ENCODE measurements at places on chromosomes 2 and 18.

DNA sequence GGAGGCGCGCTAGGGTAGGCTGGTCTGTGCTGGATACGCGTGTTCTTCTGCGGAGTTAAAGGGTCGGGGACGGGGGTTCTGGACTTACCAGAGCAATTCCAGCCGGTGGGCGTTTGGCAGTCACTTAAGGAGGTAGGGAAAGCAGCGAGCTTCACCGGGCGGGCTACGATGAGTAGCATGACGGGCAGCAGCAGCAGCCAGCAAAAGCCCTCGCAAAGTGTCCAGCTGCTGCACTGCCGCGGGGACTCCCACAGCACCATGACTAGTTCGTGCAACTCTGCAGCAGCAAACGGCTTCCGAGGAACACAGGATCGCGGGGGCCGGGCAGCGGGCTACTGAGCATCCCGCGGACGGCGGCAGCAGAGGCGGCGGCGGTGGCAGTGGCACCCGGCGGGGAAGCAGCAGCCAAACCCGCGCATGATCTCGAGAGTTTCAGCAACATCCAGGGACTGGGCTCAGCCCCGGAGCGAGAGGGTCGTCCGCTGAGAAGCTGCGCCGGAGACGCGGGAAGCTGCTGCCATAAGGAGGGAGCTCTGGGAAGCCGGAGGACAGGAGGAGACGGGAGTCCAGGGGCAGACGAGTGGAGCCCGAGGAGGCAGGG lies 368 bp downstream of the TMEFF2 start:
- DNase-seq, result no peak

DNA sequence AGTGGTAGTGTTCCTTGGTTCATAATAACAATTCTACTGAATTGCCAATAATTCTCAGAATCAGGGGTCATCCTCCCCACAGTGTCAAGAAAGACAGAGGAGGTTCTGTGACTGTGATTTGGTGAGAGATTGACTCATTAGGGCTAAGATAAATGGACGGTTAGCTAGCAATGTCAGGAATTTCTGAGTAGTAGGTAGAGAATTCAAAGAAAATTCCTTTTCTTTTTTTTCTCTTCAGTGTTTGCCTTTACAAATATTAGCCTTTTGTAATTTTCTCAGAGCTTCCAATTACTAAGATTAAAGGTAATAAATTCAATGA lies 16.8 kb upstream of the CRIM1 start:
- DNase-seq, result no peak

GRCh38 chr18:48994044-48994651 lies 43.4 kb upstream of the SMAD7 start:
- no peak for DNase-seq

DNA sequence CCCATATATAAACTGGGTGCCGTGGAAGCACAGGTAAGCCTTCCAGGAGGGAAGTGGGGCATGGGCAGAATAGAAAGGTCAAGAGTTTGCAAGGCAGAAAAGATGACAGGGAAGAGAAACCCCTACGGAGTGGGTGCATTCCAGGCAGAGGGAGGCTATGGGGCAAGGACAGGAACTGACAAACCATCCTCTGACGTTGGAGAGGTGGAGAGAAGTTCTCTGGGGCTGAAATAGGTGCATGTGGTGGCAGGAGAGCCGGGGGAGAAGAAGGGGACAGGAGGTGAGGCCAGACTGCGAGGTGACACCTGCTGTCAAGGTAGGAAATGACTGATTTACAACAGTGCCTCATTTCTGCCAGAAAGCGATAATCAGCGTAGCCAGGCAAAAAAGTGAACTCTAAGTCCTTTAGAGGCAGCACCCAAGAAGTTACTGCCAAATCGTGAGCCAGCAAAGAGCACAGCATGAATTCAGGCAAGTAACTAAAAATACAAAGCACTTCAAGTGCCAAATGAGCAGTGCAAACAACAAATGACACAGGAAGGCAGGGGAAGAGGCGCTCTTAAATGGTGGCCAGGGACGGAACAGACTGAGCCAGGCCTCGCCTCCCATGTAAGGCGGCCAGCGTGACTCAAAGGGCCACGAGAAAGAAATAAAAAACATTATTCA lies 113.3 kb upstream of the ACVR1C start:
- no peak for DNase-seq

- DNase-seq, result no peak
These were observed 189.8 kb downstream of the LTBP1 start for GRCh38 chr2:33136566-33136965.

- no peak for DNase-seq
These were observed 110.2 kb downstream of the BMPR2 start for GRCh38 chr2:202486351-202486750.

DNA sequence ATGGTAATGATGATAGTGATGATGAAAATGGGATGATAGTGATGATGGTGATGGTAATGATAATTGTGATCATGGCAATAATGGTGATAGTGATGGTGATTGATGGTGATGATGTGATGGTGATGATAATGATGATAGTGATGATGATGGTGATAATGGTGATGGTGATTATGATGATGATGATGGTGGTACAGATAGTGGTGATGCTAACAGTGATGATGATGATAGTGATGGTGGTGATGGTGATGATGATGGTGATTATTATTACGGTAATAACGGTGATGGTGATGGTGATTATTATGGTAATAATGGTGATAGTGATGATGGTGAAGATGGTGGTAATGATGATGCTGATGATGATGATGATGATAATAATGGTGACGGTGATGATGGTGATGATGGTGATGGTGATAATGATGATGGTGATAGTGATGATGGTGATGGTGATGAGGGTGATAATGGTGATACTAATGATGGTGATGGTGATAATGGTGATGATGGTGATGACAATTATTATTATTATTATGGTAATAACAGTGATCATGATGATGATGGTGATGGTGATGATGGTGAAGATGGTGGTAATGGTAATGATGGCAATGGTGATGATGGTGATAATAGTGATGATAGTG lies 151.0 kb downstream of the ZNF516 start:
- DNase-seq, result no peak

DNA sequence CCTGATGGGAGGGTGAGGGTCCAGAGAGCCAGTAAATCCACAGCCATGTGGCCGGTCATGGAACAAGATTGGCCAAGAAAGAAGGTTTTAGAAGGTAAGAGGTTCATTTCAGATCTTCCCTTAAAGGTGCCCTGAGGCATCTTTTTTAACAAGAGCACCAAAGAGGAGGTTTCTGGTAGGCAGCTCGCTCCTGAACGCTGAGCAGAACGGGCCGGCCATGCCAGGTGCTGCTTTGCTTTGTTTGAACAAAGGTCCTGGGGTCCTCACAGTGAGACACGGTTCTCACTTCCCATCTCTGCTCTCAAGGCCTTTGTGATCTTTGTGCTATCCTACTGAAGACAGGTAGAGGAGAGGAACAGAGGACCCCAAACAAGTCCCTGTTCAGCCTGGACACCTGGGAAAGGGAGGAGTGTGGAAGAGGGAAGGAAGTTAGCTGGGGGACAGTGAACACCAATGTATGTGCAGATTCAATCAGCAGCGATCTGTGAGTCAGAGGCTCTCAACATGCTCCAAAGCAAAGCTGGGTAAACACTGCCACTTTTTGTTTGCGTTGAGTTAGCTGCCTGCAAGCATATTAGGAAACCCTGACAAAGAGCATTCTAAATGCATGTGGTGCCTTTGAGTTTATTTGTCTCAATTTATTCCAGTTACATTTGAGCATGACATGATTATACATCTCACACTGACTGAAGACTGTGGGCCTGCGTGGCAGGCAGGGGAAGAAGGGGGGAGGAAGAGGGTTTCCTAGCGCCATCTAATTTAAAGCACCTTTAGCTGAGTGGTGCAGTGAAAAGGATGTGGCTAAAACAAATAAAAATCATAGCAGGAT lies 102.4 kb downstream of the ASB1 start:
- no peak for DNase-seq
